Colonic mucosa (tissue), 4 donors: ENCODE measurements at places on chromosomes 4 and X.

DNA sequence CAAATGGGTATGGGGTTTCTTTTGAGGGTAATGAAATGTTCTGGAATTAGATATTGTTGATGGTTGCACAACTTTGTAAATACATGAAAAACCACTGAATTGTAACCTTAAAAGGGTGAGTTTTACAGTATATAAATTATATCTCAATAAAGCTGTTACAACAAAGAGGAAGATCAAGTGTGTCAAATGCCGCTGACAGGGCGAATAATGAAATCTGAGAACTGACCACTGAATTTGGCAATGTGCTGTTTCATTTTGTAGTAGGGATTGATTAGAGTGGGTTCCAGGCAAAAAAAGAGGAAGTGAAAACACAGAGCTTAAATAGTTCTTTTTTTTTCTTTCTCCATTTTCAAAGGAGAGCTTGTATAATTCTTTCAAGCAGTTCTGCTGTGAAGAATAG is 161.1 kb upstream of the NAP1L5 start:
- no peak overlapping the region for H3K4me3 ChIP-seq
- H3K27ac ChIP-seq, result no peak overlapping the region
- DNase-seq, result no peak
- H3K4me1 ChIP-seq, result no peaks in the 10 kb centered on the region

DNA sequence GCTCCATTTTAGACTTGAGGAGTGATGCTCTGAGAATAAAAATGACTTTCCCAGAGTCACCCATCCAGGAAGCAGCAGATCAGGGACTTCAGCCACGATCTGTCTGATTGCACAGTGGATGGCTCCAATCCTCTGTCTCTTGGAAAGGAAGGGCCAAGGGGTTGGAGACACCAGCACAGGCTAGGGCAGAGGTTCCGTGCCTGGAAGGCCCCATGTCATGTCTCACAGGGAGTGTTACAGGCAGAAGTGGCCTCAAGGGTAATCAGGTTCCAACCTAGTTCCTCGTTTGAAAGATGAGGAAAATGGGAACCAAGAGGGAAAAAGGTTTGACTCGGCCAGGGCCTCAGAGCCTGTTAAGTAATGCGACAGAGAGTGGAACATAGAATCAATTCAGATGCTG is 160.0 kb downstream of the EFNB1 start:
- no peaks in the 10 kb centered on the region for H3K27me3 ChIP-seq
- H3K4me1 ChIP-seq, result no peaks in the 10 kb centered on the region
- no peak overlapping the region for H3K4me3 ChIP-seq
- DNase-seq, result no peak
- no peaks in the 10 kb centered on the region for H3K36me3 ChIP-seq
- no peak overlapping the region for H3K27ac ChIP-seq

DNA sequence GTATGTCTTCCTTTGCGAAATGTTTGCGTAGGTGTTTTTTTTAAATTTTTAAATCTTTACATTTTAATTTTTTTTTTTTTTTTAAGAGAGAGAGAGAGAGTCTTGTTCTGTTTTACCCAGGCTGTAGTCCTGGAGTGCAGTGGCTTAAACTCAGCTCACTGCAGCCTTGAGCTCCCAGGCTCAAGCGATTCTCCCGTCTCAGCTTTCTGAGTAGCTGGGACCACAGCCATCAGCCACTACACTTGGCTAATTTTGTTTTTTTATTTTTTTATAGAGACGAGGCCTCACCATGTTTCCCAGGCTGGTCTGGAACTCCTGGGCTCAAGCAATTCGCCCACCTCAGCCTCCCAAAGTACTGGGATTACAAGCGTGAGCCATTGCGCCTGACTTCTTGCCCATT is 43.7 kb upstream of the GBA3 start:
- no peaks in the 10 kb centered on the region for H3K27me3 ChIP-seq
- no peak overlapping the region for H3K27ac ChIP-seq
- H3K36me3 ChIP-seq, result no peaks in the 10 kb centered on the region
- DNase-seq, result no peak

GRCh38 chr4:109691411-109691920 is 11.8 kb downstream of the CASP6 start:
- peaks cover 7% of the 10 kb centered on the region for H3K36me3 ChIP-seq
- H3K27ac ChIP-seq, result no peak overlapping the region
- H3K27me3 ChIP-seq, result no peaks in the 10 kb centered on the region

DNA sequence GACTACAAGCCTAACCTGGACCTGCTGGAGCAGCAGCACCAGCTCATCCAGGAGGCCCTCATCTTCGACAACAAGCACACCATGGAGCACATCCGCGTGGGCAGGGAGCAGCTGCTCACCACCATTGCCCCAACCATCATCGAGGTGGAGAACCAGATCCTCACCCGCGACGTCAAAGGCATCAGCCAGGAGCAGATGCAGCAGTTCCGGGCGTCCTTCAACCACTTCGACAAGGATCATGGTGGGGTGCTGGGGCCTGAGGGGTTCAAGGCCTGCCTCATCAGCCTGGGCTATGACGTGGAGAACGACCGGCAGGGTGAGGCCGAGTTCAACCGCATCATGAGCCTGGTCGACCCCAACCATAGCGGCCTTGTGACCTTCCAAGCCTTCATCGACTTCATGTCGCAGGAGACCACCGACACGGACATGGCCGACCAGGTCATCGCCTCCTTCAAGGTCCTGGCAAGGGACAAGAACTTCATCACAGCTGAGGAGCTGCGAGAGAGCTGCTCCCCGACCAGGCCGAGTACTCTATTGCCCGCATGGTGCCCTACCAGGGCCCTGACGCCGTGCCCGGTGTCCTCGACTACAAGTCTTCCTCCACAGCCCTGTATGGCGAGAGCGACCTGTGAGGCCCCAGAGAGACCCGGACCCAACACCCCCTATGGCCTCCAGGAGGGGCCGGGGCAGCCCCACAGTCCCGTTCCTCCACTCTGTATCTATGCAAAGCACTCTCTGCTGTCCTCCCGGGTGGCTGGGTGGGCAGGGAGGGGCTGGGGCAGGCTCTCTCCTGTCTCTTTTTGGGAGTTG is 486.2 kb downstream of the TRAM1L1 start:
- no peaks in the 10 kb centered on the region for H3K36me3 ChIP-seq
- H3K4me1 ChIP-seq, result no peaks in the 10 kb centered on the region
- no peak overlapping the region for H3K27ac ChIP-seq
- no peaks in the 10 kb centered on the region for H3K27me3 ChIP-seq
- H3K4me3 ChIP-seq, result no peak overlapping the region

- H3K36me3 ChIP-seq, result no peaks in the 10 kb centered on the region
- no peak for DNase-seq
- no peak overlapping the region for H3K4me3 ChIP-seq
- H3K4me1 ChIP-seq, result no peaks in the 10 kb centered on the region
- H3K27me3 ChIP-seq, result no peaks in the 10 kb centered on the region
These were observed 447.5 kb upstream of the RASGEF1B start for GRCh38 chr4:81919223-81919622.

GRCh38 chrX:42220083-42220482 is 296.7 kb upstream of the CASK start:
- H3K4me3 ChIP-seq, result no peak overlapping the region
- no peak for DNase-seq
- no peaks in the 10 kb centered on the region for H3K4me1 ChIP-seq
- H3K27ac ChIP-seq, result no peak overlapping the region
- H3K27me3 ChIP-seq, result peaks cover 4% of the 10 kb centered on the region

- H3K4me3 ChIP-seq, result no peak overlapping the region
- peaks cover 3% of the 10 kb centered on the region for H3K4me1 ChIP-seq
- no peaks in the 10 kb centered on the region for H3K36me3 ChIP-seq
These were observed 81.6 kb downstream of the KDM6A start for GRCh38 chrX:44954562-44954961.

DNA sequence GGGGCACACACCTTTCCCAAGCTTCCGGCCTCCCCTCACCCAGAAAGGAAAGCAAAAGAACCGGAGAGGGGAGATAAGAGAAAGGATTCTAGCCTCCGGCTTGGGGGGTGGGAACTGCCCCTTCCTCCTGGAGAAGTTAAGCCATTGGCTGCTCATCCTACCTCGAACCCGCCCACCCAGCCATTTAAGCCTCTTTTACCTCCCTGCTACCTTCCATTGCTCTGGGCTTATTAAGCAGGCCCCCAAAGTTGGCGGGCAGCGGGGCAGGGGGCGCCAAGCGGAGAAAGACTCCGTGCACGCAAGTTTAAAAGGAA is 2.3 kb downstream of the MAML3 start:
- no peaks in the 10 kb centered on the region for H3K27me3 ChIP-seq
- peak overlapping the region; percentile 79 for H3K4me3 ChIP-seq
- no peaks in the 10 kb centered on the region for H3K4me1 ChIP-seq
- peak overlapping the region; percentile 99 for H3K27ac ChIP-seq
- no peaks in the 10 kb centered on the region for H3K36me3 ChIP-seq

DNA sequence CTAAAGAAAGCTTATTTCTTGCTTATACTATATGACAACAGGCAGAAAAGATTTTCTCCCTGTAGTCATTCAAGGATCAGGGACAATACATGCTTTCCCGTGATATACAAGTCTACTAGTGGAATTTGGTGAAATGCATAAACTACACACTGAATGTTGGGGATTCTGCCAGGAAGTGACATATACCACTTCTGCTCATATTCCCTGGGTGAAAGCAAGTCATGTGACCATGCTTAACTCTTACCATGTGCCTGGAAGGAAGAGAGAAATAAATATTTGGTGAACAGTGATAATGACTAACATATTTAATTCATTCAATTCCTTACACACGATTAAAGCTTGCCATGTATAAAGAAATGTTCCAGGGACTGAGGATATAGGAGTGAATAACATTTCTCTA is 534.6 kb downstream of the PPARGC1A start:
- no peaks in the 10 kb centered on the region for H3K36me3 ChIP-seq
- H3K27me3 ChIP-seq, result no peaks in the 10 kb centered on the region
- H3K27ac ChIP-seq, result no peak overlapping the region

DNA sequence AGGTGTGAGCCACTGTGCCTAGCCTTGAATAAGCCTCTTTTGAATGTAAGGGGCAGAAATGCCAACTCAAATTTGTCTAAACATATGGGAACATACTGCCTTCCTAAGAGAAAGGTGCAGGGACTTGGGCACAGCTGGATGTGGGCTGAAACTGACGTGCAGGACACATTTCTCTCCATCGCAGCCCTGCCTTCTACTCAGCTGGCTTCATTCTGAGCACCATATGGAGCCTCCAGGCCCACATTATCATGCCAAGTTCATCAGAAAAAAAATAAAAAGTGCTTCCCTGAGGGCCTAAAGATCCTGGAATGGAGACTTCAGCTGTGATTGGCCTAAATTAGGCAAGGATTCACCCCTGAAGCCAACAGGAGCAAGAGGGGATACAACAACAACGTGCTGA is 386.2 kb downstream of the RAB28 start:
- no peak overlapping the region for H3K4me3 ChIP-seq
- DNase-seq, result no peak
- H3K27ac ChIP-seq, result no peak overlapping the region
- H3K36me3 ChIP-seq, result no peaks in the 10 kb centered on the region

- no peak overlapping the region for H3K27ac ChIP-seq
- no peak for DNase-seq
- no peaks in the 10 kb centered on the region for H3K36me3 ChIP-seq
- no peak overlapping the region for H3K4me3 ChIP-seq
- H3K4me1 ChIP-seq, result no peaks in the 10 kb centered on the region
These were observed 84.0 kb upstream of the SCOC start for GRCh38 chr4:140289486-140289885.

GRCh38 chr4:99202536-99202935 is 16.5 kb downstream of the ADH6 start:
- no peaks in the 10 kb centered on the region for H3K36me3 ChIP-seq
- H3K4me1 ChIP-seq, result peaks cover 5% of the 10 kb centered on the region
- H3K4me3 ChIP-seq, result no peak overlapping the region
- no peaks in the 10 kb centered on the region for H3K27me3 ChIP-seq
- no peak overlapping the region for H3K27ac ChIP-seq

GRCh38 chrX:42628471-42628870 is 149.5 kb downstream of the PPP1R2C start:
- no peak for DNase-seq
- H3K4me1 ChIP-seq, result no peaks in the 10 kb centered on the region
- H3K4me3 ChIP-seq, result no peak overlapping the region
- no peaks in the 10 kb centered on the region for H3K36me3 ChIP-seq

GRCh38 chr4:144556636-144557035 is 89.3 kb upstream of the HHIP start:
- no peaks in the 10 kb centered on the region for H3K27me3 ChIP-seq
- H3K36me3 ChIP-seq, result no peaks in the 10 kb centered on the region
- H3K27ac ChIP-seq, result no peak overlapping the region

- H3K27me3 ChIP-seq, result no peaks in the 10 kb centered on the region
- DNase-seq, result no peak
- H3K4me1 ChIP-seq, result no peaks in the 10 kb centered on the region
- H3K4me3 ChIP-seq, result no peak overlapping the region
- no peaks in the 10 kb centered on the region for H3K36me3 ChIP-seq
- H3K27ac ChIP-seq, result no peak overlapping the region
These were observed 68.3 kb upstream of the SLC7A11 start for GRCh38 chr4:138310498-138310897.
